Stimulated activated CD8-positive, alpha-beta memory T cell treated with anti-CD3 and anti-CD28 coated beads, Interleukin-7, amount 100 ng/mL, for 24 hours (primary cell): ENCODE measurements at places on chromosomes 6 and 20.

DNA sequence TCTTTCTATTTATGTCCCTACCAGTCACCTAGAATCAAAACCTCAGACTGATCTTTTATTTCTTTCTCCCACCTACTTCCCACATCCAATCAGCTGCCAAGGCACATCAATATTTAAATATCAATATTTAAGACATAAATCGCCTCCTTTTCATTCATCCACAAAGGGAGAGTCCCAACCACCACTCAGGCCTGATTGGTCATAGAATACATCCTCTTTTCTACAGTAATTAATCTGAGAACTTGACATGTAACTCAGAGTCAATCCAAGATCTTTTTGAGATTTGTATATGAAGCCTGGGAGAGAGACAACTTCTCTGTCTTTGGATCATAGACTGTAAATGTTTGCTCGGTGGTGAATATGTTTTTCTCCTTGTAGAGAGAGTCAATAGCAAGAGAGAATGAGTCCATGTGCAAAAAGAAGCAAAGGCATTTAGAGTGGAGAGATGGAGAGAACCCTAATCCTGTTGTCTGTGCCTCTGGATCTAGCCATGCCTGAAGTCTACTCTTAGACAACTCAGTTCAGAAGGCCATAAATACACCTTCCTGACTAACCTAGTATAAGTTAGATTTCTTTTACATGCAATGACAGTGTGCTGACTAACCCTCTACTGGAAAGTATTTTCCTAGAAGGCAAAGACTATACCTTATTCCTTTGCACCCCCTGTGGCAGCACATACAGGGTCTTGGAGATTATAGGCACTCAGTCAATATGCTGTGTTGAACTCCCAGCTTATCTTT, 12.1 kb upstream of the NEDD9 start:
- DNase-seq, result no peak

DNA sequence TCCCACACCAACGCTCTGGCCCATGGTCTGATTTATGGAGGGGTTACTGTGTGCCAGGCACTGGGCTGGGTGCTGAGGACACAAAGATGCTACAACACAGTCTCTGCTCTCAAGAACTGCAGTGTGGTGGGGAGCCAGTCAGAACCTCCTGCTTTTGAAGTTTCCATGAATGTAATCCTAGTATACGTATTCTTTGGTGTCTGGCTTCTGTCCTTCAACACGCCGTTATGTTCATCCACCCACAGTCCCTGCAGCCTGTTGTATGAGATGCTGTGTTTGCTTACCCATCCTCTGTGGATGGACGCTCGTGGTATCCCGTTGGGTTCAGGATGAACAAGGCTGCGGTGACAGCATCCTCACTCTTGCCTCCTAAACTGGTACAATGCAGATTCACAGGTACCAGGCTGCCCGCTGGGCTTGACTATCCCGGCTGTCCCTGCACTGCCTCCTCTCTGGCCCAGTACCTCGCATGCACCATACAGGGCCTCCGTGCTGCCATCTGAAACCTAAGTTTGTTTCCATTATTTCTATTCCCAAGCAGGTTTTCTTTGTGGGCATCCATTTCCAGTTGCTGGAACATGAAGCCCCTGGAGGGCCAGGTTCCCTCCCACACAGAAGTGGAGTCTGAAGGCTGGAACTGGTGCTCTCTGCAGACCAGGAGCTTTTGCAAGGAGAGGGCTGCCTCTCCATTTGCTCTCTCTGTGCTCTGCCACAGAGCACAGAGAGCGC, 364.5 kb downstream of the ZFAND3 start:
- DNase-seq, result no peak

- DNase-seq, result no peak
Measured at GRCh38 chr20:38883981-38884733, 42.1 kb upstream of the FAM83D start.

DNA sequence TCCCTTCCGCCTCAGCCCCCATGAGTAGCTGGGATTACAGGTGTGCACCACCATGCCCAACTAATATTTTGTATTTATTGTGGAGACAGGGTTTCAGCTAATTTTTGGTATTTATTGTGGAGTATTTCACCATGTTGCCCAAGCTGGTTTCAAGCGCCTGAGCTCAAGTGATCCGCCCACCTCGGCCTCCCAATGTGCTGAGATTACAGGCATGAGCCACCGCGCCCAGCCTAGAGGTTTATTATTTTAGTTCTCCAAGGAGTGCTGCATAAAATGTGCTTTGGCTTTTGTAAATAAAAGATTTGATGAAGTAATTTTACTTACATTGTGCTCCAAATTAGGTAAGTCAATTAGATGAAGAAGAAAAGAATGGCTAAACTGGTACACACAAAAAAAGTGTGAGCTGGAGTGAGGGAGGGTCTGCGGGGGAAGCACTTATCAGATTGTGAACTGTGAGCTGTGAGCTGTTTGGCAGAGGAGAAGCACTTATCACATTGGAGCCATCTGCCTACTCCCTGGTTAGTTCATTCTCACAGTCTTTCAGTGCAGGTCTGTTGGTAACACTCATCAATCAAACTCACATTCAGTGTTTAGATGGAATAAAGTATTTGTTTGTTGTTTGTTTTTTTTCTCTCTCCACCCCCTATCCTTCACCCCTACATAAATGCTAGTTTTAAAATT, 398.0 kb downstream of the EPHA7 start:
- DNase-seq, result no peak

- no peak for DNase-seq
Measured at GRCh38 chr6:44270526-44271405, 516 bp downstream of the TMEM151B start.

- no peak for DNase-seq
Measured at GRCh38 chr6:150271501-150272263, 97.1 kb upstream of the IYD start.

- no peak for DNase-seq
Measured at GRCh38 chr20:56637576-56637975, 8.5 kb downstream of the TFAP2C start.

DNA sequence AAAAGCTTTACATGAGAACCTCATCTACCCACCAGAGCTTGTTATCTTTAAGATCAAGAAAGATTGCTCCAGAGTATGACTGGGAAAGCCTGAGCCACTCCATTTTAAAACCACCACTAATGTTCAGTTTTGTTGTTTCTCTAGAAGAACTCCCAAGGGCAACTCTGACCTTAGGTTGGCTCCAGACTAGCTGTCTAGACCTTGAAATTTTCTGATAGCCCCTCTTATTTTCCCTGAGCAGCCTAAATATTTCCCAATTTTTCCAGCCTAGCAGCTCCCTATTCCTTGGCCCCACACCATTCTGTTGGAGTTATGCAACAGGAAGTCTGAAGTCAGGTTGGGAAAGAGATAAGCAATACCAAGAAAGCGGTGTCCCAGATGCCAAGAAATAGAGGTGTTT, 84.6 kb upstream of the TCF21 start:
- DNase-seq, result no peak

GRCh38 chr20:48724891-48725554, 102.8 kb downstream of the PREX1 start:
- no peak for DNase-seq

GRCh38 chr6:40346246-40346645, 240.9 kb downstream of the LRFN2 start:
- DNase-seq, result no peak

DNA sequence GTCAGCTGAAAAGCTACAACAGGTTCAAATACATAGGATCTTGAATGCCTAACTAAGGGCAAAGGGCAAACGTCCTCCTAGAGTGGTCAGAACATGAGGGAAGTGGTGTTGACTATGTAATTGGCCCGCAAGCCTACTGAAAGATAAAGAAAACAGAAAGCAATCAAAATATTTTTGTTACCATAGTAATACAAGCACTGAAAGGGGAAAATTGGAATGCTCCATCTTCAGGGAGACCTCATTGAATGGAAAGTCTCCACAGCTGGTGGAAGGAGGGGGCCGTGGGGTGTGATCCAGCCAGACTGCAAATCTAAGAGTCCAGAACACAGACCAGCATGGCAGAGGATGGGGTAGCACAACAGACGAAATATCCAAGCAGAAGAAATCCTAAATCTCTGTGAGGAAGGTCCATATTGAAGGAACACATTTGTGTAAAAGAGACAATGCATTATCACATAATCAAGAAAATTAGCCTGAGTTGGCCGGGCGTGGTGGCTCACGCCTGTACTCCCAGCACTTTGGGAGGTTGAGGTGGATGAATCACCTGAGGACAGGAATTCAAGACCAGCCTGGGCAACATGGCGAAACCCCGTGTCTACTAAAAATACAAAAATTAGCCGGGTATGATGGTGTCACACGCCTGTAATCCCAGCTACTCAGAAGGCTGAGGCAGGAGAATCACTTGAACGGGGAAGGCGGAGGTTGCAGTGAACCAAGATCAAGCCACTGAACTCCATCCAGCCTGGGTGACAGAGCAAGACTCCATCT, 39.5 kb downstream of the MTFR2 start:
- DNase-seq, result no peak

- no peak for DNase-seq
Measured at GRCh38 chr6:25637211-25637610, 14.8 kb upstream of the SCGN start.

- no peak for DNase-seq
Measured at GRCh38 chr20:45765980-45766379, 25.7 kb downstream of the WFDC3 start.
